Activated CD8-positive, alpha-beta T cell treated with anti-CD3 and anti-CD28 coated beads for 36 hours (primary cell): ENCODE measurements at places on chromosomes 6 and 20.
A peak's percentile ranks its signal among the peaks of the same experiment; 100 is the strongest.

DNA sequence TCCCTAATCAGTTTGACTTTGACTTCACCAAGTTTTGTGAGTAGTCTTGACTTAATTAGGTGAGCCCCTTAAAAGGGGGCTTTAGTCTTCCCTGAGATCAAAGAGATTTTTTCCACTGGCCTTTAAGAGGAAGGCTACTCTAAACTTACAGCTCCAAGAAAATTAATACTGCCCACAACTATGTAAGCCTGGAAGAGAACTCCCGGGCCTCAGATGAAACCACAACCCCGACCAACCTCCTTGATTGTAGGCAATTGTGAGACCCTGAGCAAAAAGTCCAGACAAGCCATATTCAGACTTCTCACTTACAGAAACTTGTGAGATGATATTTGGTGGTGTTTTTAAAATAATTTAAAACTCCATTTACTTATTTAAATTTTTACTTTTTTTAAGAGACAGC is 18.1 kb downstream of the SNX3 start:
- no peak overlapping the region for H3K27ac ChIP-seq
- peaks cover 36% of the 10 kb centered on the region for H3K4me1 ChIP-seq
- no peak for DNase-seq
- H3K36me3 ChIP-seq: peaks cover 56% of the 10 kb centered on the region

DNA sequence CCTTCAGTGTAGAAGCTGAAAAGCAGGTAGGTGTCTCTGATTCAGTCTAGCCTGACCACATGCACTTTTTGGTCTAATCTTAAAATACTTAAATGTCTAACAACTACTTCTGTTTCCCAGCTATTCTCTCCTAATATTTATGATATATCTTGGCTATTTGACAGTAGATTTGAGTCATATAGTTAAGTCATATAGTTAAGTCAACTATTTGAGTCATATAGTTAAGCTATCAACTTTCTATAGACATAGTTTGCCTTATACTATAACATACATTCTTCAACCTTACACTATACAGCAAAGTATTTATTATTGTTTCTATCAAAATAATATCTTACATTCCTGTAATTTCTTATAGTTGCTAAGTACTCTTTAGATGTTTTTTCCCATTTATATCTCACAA is 110.9 kb downstream of the GMDS start:
- no peaks in the 10 kb centered on the region for H3K27me3 ChIP-seq
- no peaks in the 10 kb centered on the region for H3K36me3 ChIP-seq
- H3K4me1 ChIP-seq: peaks cover 12% of the 10 kb centered on the region
- no peak overlapping the region for H3K4me3 ChIP-seq
- no peak for DNase-seq

DNA sequence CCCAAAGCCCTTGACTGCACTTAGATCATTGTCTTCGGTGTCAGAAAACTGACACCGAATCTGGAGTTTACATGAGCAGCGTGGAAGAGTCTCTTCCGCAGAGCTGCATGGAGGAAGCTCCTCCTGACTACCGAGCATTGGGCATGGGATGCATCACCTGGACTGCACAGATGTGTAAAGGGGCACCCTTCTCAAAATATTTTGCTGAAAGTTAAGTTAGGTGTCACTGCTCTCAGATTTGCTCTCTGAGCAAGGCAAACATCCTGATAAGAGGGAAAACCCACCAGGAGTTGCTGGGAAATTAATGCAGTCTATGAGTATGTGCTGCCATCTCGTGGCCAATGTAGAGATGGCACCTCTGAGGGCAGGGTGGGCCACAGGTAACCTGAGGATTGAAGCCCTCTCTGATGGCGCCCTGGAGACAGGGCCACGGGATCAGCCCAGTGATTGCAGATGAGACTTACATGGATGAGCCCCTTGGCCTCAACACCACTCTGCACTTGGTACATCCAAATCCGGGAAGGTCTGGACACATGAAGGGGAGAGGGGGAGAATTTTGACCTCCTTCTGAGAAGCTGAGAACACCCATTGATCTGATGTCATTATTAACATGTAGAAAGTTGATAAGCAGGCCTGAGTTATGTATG is 129.9 kb downstream of the LPA start:
- H3K27me3 ChIP-seq: peaks cover 6% of the 10 kb centered on the region
- no peak overlapping the region for H3K4me3 ChIP-seq
- H3K36me3 ChIP-seq: peaks cover 3% of the 10 kb centered on the region
- no peaks in the 10 kb centered on the region for H3K4me1 ChIP-seq

GRCh38 chr20:58514321-58515232 is 622 bp downstream of the APCDD1L start:
- no peaks in the 10 kb centered on the region for H3K36me3 ChIP-seq
- H3K27ac ChIP-seq: no peak overlapping the region
- H3K4me1 ChIP-seq: no peaks in the 10 kb centered on the region
- H3K27me3 ChIP-seq: peaks cover 21% of the 10 kb centered on the region
- H3K4me3 ChIP-seq: no peak overlapping the region

DNA sequence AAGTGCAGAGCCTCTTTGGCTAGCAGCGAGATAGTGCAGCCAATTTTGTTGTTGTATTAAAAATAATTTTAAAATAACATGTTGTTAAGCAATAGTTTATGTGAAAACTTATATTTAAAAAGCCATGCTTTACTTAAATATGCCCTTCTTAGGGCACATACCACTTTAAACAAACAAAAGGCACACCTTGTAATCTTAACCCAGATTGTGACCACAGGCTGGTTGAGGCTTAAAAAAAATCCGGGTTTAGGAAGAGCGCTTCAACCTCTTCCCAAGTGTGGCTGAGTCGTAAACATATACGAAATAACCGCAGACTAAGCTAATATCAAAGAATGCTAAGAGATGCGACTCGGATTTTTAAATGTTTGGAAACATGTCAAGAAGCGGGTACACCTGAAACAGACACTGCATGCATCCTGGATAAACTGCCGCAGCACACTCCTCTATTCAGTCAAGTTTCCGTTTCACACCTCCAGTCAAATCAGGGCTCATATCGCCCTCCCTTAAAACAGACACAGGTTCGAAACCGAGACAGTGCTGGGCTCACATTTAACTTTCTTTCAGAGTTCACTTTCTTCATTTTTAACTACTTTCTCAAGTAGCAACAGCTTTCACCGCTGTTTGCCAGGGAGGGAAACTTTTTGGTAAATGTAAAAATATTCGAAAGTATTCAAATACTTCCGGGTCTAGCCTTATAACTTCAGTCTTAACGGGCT is 1.5 kb downstream of the DEK start:
- peak overlapping the region; percentile 96 for H3K27ac ChIP-seq
- peaks cover 44% of the 10 kb centered on the region for H3K4me1 ChIP-seq
- peak overlapping the region; percentile 90 for H3K4me3 ChIP-seq
- DNase-seq: peak; percentile 72
- H3K27me3 ChIP-seq: no peaks in the 10 kb centered on the region

DNA sequence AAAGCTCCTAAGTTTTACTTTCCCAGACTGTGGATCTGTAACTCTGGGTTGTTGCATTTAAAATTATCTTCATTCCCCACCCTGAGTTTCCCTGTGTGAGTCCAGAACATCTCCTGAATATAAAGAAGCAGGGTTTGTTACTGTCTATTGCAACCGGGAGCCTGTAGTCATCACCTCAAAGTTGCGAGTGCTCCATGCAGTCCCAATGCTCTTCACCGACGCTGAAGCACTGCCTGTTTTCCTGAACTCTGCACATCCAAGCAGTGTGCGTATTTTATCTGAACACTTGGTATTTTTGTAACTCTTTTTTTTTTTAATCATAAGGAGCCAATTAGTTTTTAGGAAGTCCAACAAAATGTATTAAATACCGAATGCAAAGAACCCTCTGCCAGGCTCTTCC is 907 bp upstream of the HLA-B start:
- H3K4me1 ChIP-seq: peaks cover 36% of the 10 kb centered on the region
- peak overlapping the region; percentile 100 for H3K27ac ChIP-seq
- no peaks in the 10 kb centered on the region for H3K27me3 ChIP-seq

DNA sequence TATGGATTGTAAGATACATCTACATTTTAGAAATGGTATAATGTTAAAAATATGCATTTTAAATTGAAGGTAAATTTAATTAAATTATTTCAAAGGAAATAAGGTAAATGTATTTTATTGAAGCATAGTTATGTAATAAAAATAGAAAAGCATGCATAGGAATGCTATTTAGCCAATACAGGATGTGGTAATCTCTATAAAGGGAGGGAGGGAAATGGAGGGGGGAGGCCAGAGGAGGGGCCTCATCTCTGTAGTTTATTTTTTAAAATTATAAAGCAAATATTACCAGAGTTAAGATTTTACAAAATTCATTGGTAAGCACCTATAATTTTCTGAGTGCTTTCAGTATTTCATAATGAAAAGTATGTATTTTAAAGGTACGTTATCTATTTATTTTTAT is 27.2 kb downstream of the SLC16A10 start:
- no peak overlapping the region for H3K27ac ChIP-seq
- DNase-seq: no peak
- no peaks in the 10 kb centered on the region for H3K27me3 ChIP-seq
- H3K4me3 ChIP-seq: no peak overlapping the region
- H3K4me1 ChIP-seq: peaks cover 43% of the 10 kb centered on the region

DNA sequence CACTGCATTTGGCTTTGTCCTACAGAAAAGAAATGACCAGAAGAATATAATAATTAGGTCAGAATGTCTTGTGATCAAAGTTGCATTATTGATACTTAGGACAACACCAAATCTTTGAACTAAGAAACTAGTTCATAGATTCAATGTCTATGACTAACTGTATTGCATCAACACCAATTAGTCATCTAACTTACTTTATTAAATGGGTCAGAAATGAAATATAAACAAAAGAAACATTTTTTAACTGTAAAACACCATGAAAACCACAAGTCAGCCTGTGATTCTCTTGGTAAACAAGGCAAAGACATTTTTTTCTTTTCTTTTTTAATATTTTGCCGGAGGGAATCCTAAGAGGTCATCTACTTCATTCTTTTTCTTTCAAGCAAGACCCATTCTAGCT is 114.1 kb upstream of the HDDC2 start:
- DNase-seq: no peak
- peaks cover 2% of the 10 kb centered on the region for H3K27me3 ChIP-seq
- no peaks in the 10 kb centered on the region for H3K4me1 ChIP-seq
- no peak overlapping the region for H3K27ac ChIP-seq
- H3K36me3 ChIP-seq: no peaks in the 10 kb centered on the region

GRCh38 chr20:48786951-48787705 is 40.7 kb downstream of the PREX1 start:
- H3K27ac ChIP-seq: peak overlapping the region; percentile 66
- H3K27me3 ChIP-seq: no peaks in the 10 kb centered on the region
- H3K4me3 ChIP-seq: no peak overlapping the region
- peaks cover 51% of the 10 kb centered on the region for H3K4me1 ChIP-seq
- peaks cover 26% of the 10 kb centered on the region for H3K36me3 ChIP-seq

DNA sequence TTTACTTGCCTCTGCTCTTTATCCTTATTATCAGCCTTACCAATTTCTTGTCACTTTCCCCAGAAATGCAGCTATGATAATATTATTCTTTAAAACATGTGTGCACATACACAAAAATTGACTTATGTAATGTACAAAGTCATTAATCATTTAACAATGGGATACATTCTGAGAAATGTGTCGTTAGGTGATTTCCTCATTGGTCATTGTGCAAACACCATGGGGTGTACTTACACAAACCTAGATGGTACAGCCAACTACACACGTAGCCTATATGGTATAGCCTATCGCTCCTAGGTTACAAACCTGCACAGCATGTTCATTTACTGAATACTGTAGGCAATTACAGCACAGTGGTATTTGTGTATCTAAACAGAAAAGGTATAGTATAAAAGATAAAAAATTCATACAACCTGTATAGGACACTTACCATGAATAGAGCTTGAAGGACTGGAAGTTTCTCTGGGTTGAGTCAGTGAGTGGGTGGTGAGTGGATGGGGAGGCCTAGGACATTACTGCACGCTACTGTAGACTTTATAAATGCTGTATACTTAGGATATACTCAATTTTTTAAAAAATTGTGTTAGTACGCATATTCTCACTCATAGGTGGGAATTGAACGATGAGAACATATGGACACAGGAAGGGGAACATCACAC is 56.9 kb downstream of the HIVEP1 start:
- no peak overlapping the region for H3K27ac ChIP-seq
- no peak overlapping the region for H3K4me3 ChIP-seq
- no peak for DNase-seq
- H3K27me3 ChIP-seq: no peaks in the 10 kb centered on the region

DNA sequence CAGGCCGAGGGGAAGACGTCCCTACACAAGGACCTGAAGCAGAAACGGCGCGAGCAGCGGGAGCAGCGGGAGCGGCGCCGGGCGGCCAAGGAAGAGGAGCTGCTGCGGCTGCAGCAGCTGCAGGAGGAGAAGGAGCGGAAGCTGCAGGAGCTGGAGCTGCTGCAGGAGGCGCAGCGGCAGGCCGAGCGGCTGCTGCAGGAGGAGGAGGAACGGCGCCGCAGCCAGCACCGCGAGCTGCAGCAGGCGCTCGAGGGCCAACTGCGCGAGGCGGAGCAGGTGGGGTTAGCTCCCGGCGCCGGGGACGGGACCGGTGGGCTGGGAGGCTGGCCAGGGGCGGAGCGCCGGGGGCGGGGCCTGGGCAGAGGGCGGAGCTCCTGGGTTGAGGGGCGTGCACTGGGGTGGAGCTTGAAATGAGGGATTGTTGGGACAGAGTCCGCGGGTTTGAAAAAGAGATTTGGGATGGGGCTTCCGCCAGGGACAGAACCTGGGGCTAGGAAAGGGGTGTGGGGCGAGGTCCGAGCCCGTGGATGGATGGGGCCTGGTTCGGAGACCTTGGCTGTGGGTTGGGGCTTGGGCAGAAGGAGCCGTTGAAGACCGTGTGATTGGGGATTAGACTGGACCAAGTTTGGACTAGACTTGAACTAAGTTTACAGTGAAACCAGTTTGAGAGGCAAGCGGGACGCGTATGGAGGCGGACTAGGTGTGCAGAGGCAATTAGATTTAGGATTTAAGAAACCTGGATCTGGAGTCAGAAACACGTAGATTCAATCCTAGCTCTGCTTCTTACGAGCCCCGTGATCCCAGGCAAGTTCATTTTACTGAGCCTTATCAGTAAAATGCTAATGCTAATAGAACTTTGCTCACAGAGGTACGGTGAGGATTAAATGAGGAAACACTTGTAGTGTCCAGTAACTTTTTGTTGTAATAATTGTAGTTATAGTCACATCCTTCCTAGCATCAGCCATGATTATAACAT is 20.9 kb downstream of the DEF6 start:
- no peaks in the 10 kb centered on the region for H3K27me3 ChIP-seq
- H3K36me3 ChIP-seq: peaks cover 69% of the 10 kb centered on the region
- H3K4me1 ChIP-seq: peaks cover 35% of the 10 kb centered on the region
- no peak overlapping the region for H3K4me3 ChIP-seq
- no peak for DNase-seq

DNA sequence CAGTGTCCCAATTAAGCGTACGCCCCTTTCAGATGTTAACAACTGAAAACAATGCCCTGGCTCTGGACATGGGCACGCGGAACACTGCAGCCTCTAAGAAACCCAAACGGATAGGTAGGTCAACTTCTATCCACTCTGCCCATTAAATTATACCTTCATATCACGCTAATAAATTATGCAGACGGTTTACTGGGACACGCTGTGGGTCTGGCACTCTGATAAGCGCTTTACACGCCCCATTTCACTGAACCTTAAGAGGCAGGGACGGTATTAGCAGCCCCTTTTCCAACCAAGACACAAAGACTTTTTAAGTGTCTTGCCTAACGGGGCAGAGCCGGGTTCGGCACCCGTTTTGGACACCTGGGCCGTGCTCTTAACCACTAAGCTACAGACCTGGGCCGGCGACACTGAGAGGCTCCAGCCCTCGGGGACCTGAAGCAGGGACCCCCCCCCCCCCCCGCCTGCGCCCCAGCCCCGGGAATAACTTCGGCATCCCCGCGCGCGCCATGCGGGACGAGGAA is 744 bp downstream of the STAU1 start:
- H3K27ac ChIP-seq: peak overlapping the region; percentile 95
- peak; percentile 47 for DNase-seq
- peaks cover 39% of the 10 kb centered on the region for H3K4me1 ChIP-seq
- no peaks in the 10 kb centered on the region for H3K27me3 ChIP-seq
- peak overlapping the region; percentile 89 for H3K4me3 ChIP-seq
- H3K36me3 ChIP-seq: peaks cover 16% of the 10 kb centered on the region
